ENCODE measurements at places on chromosomes 16 and 17. TPM values are rescaled to one million over a fixed set of nuclear protein-coding genes. Genes with fewer than 3 reads are reported as not detected.

- H3K27me3 ChIP-seq, result no peaks in the 10 kb centered on the region
- H3K4me1 ChIP-seq, result no peaks in the 10 kb centered on the region
- H3K27ac ChIP-seq, result no peak overlapping the region
- no peak overlapping the region for H3K4me3 ChIP-seq
Measured at GRCh38 chr17:56431736-56432135, 161.8 kb upstream of the NOG start.

- no peaks in the 10 kb centered on the region for H3K27me3 ChIP-seq
- no peak overlapping the region for H3K4me3 ChIP-seq
- no peaks in the 10 kb centered on the region for H3K4me1 ChIP-seq
Measured at GRCh38 chr17:8392674-8393469, 4.8 kb downstream of the RNF222 start.

DNA sequence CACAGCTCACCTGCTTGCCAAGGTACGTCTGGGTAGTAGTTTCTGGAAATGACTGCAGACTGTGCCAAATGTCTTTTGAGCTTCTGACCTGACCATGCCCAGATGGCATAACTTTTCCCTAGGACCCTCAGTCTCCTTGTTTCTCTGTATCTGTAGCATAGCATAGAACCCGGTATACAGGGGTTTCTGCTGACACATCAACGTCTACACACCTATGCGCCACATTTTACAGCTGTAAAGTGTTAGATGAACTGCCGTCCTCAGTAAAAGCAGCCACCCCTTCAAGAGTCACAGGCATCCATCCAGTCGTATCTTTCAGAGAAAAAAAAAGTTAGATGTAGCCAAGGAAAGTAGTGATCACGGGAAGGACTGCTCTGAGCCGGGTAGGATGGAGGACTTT, 17.4 kb downstream of the KCTD2 start:
- no peaks in the 10 kb centered on the region for H3K36me3 ChIP-seq
- H3K27ac ChIP-seq, result no peak overlapping the region
- H3K4me3 ChIP-seq, result no peak overlapping the region
- no peak for DNase-seq

DNA sequence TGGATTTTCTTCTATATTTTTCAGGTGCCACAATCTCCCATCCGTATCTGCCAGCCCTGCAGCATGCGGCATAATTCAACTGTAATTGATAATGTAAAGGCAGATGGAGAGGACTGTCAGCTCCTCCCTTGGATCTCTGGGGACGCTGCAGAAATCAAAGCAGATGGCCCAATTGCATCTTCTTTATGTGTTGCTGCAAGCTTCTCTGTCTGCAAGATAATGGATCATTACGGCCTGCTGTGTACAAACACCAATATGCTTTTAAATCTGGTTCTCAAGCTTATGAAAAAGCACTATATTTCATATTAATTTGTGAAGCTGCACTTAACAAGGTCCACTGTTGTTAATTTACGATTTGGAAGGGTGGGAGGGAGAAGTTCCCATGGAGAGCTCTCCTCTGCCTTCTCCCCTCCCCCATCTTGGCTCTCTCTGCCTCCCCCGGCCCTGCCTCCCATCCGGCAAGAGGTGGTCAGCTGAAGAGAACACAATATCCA, 607.5 kb downstream of the TOX3 start:
- no peak for DNase-seq
- no peaks in the 10 kb centered on the region for H3K36me3 ChIP-seq
- no peak overlapping the region for H3K27ac ChIP-seq
- no peaks in the 10 kb centered on the region for H3K4me1 ChIP-seq
- no peaks in the 10 kb centered on the region for H3K27me3 ChIP-seq
- H3K4me3 ChIP-seq, result no peak overlapping the region

DNA sequence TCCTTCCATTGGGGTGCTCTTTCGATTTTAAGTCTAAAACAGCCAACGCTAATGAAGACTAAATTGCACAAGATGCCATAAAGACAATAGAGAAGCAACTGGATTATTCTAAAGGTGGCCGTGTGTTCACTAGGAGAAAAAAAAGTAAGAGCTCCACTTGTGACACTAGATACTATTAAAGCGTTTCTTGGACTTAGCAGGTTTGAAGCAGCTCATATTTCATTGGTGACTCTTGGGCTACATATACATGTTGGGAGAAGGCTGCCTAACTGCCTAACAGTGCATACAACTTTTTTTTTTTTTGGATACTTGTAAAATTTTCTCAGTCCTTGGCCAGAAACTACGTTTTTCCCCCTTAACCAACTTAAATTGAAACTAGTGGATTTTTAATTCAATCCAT, 111.8 kb upstream of the NOG start:
- H3K4me3 ChIP-seq, result no peak overlapping the region
- no peaks in the 10 kb centered on the region for H3K4me1 ChIP-seq
- H3K27ac ChIP-seq, result no peak overlapping the region
- H3K36me3 ChIP-seq, result no peaks in the 10 kb centered on the region
- H3K27me3 ChIP-seq, result peaks cover 1% of the 10 kb centered on the region

DNA sequence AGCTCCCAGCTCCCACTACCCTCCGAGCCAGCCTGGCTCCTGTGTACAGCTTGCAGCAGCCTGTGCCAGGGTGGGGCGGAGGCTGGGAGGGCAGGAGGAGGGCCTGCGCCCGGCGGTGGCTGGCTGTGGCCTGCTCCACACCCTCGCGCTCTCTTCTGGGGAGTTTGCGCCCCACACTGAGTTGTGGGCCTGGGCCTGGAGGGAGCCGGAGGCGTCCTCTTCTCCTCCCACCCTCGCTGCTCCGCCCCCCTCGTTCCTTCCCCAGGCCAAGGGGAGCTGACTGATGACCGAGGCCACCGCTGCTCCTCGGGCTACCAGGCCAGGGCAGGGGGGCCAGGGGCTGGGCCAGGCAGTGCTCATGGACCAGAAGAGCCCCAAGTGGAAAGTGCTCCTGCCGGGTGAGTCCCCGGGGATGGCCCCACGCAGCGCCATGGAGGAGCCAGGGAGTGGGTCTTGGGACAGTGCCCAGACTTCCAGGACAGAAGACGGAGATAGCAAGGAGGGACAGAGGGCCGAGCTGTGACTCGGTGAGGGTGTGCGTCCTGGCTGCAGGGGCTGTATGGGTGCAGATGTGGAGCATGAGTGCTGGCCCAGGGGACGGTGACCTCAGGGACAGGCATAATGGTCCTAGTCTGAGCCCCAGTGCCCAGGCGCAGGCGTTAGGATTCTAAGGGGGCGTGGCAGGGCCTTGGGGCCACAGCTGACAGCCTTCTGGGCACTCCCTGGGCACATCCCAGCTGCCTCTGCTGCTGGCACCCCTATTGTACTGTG, 242.1 kb upstream of the GSE1 start:
- DNase-seq, result peak; percentile 88
- peak overlapping the region; percentile 43 for H3K27ac ChIP-seq
- H3K36me3 ChIP-seq, result no peaks in the 10 kb centered on the region
- H3K4me3 ChIP-seq, result no peak overlapping the region
- H3K27me3 ChIP-seq, result no peaks in the 10 kb centered on the region

- H3K36me3 ChIP-seq, result no peaks in the 10 kb centered on the region
- no peaks in the 10 kb centered on the region for H3K4me1 ChIP-seq
- H3K4me3 ChIP-seq, result no peak overlapping the region
- no peak overlapping the region for H3K27ac ChIP-seq
- no peaks in the 10 kb centered on the region for H3K27me3 ChIP-seq
Measured at GRCh38 chr17:13283606-13284005, 265.8 kb upstream of the ELAC2 start.

DNA sequence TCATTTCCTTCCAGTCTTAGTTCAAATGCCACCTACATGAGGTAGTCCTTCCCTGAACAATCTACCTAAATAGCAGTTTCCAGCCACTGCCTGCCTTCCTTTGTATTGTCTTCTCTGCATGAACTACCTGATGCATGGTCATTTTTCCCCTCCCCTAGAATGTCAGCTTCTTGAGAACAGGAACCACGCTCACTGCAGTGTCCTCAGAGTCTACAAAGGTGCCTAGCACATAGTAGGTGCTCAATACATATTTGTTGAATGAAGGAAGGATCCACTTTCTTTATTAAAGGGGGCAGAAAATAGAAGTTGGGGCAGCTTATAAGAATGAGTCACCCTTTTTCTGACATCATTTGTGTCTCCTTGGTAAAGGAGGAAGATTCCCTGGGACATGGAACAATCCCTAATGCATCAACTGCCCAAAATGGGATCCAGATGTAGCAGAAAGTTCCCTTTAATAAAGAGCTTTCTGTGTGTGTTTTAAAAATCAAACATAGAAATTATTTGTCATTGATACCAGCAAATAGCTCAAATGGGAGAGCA, 4.4 kb upstream of the CYLD start:
- H3K4me3 ChIP-seq, result no peak overlapping the region
- no peak for DNase-seq
- no peak overlapping the region for H3K27ac ChIP-seq
- no peaks in the 10 kb centered on the region for H3K4me1 ChIP-seq
- peaks cover 2% of the 10 kb centered on the region for H3K36me3 ChIP-seq

DNA sequence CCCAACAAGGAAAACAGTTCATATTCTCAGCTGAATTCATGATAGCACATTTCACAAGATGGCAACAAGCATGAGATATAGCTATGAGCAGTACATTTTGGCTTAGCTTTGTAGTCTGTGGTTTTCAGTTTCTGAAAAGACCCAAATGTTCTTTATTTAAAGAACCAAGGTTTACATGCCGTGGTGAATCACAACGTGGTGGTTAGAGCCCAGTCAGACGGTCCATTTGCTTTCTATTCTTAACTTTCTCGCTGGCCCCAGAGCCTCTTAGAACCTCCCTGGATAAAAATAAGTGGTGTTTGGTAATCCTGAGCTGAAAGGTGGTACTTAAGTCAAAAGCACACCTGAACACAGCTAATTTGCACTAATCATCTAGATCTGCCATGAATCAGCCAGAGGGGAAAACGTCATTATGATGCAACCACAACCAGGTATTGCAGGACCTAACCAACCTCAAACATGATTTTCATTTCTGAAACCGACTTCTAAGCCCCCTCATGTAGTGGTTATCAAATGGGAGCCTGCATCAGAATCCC, 18.6 kb upstream of the HAPSTR1 start:
- no peaks in the 10 kb centered on the region for H3K36me3 ChIP-seq
- no peaks in the 10 kb centered on the region for H3K27me3 ChIP-seq
- DNase-seq, result no peak
- H3K4me1 ChIP-seq, result no peaks in the 10 kb centered on the region
- H3K27ac ChIP-seq, result no peak overlapping the region

DNA sequence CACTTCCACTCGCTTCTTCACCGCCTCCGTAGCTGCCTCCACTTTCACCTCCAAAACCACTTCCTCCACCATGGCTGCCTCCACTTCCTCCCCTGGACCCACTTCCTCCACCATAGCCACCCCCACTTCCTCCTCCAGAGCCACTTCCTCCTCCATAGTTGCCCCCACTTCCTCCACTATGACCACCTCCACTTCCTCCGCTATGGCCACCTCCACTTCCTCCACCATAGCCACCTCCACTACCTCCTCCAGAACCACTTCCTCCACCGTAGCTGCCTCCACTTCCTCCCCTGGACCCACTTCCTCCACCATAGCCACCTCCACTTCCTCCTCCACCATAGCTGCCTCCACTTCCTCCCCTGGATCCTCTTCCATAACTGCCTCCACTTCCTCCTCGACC, 4.5 kb downstream of the KRT9 start:
- no peaks in the 10 kb centered on the region for H3K36me3 ChIP-seq
- no peaks in the 10 kb centered on the region for H3K4me1 ChIP-seq
- no peak overlapping the region for H3K27ac ChIP-seq
- no peak overlapping the region for H3K4me3 ChIP-seq
- DNase-seq, result peak; percentile 17

GRCh38 chr16:71367241-71367976, 8.9 kb downstream of the CALB2 start:
- DNase-seq, result no peak
- no peaks in the 10 kb centered on the region for H3K36me3 ChIP-seq
- H3K27ac ChIP-seq, result no peak overlapping the region

DNA sequence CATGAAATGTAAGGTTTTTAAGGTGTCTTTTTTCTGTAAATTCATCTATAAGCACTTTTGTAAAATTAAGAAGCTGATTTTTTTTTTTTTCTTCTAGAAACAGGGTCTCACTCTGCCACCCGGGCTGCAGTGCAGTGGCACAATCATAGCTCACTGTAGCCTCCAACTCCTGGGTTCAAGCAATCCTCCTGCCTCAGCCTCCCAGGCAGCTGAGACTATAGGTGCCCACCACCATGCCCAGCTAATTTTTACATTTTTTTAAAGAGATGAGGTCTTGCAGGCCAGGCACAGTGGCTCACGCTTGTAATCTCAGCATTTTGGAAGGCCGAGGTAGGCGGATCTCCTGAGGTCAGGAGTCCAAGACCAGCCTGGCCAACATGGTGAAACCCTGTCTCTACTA, 4.5 kb upstream of the CYB5B start:
- H3K27me3 ChIP-seq, result no peaks in the 10 kb centered on the region
- no peaks in the 10 kb centered on the region for H3K4me1 ChIP-seq
- no peaks in the 10 kb centered on the region for H3K36me3 ChIP-seq
- no peak overlapping the region for H3K4me3 ChIP-seq

GRCh38 chr17:42760652-42761581, at the start of gene RAMP2:
TSS of gene RAMP2 (plus strand) at chr17:42761227. CDS start at chr17:42761262, 35 bp downstream.
- H3K27me3 ChIP-seq, result no peaks in the 10 kb centered on the region
- peak within 1 kb of the TSS; percentile 39 for H3K4me3 ChIP-seq
- H3K36me3 ChIP-seq, result no peaks in the 10 kb centered on the region

GRCh38 chr17:48160177-48161081, 52.9 kb downstream of the SNX11 start:
- no peak for DNase-seq
- H3K27ac ChIP-seq, result no peak overlapping the region
- no peaks in the 10 kb centered on the region for H3K36me3 ChIP-seq
- H3K4me3 ChIP-seq, result no peak overlapping the region
- no peaks in the 10 kb centered on the region for H3K27me3 ChIP-seq

- no peaks in the 10 kb centered on the region for H3K36me3 ChIP-seq
- H3K27ac ChIP-seq, result peak overlapping the region; percentile 62
- no peaks in the 10 kb centered on the region for H3K27me3 ChIP-seq
Measured at GRCh38 chr16:424623-425081, 797 bp upstream of the RAB11FIP3 start.

DNA sequence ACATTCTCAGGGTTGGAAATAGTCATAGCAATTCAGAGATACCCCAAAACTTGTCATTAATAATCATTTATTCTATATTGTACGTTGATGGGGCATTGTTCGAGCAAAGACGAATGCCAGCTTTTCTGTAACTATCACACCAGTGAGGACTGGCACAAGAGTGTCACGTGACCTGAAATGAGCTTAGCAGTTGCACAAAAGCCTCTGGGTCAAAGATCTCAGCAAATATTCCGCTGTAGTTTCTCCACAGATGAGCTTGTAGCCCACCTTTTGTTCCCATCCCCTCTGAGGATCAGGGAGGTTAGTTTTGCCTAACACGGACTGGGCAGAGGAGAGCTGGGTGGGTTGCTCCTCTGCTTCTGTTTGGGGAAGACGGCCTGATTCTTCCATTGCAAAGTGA, 18.2 kb downstream of the IRX3 start:
- H3K27me3 ChIP-seq, result no peaks in the 10 kb centered on the region
- H3K36me3 ChIP-seq, result no peaks in the 10 kb centered on the region
- no peak for DNase-seq
- no peak overlapping the region for H3K4me3 ChIP-seq
- H3K27ac ChIP-seq, result no peak overlapping the region

Gene EIF4A3
- 65.8 TPM for total RNA-seq

Gene IRF8
- 12.5 TPM for total RNA-seq

Gene KRTAP2-2
- total RNA-seq, result not detected

Gene CD300LB
- total RNA-seq, result 1.3 TPM

Gene SDR42E1
- 2.1 TPM for total RNA-seq

Gene HP
- total RNA-seq, result 83.0 TPM

Gene HSBP1
- 71.0 TPM for total RNA-seq

Gene PIRT
- total RNA-seq, result not detected

Measured in aorta (tissue), 5 donors.